ENCODE measurements at places on chromosomes 13 and 19.

GRCh38 chr13:32426191-32426989, 1.5 kb downstream of the N4BP2L1 start:
- peak; percentile 15 for DNase-seq

DNA sequence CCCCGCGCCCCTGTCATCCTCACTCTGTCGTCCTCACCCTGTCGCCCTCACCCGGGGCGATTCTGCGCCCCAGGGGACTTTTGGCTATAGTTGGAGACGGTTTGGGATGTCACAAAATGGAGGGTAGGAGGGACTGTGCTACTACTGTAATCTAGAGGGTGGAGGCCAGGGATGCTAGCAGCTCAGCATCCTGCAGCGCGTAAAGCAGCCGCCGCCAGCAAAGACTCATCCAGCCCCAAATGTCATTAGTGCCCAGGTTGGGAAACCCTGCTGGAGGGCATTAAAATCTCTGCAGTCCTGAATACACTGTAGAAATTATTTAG, 362 bp downstream of the ZNF557 start:
- DNase-seq = no peak

GRCh38 chr13:53054569-53054968, 26.0 kb downstream of the OLFM4 start:
- no peak for DNase-seq

DNA sequence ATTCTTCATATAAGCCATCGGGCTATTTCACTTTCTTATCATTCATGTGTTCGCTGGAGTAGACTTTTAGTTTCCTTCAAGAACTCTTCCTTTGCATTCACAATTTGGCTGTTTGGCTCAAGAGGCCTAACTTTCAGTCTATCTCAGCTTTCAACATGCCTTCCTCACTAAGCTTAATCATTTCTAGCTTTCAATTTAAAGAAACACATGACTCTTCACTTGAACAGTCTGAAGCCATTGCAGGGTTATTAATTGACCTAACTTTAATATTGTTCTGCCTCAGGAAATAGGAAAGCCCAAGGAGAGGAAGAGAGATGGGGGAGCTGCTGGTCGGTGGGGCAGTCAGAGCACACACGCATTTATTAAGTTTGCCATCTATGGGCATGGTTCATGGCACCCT, 158.1 kb downstream of the SUCLA2 start:
- no peak for DNase-seq

DNA sequence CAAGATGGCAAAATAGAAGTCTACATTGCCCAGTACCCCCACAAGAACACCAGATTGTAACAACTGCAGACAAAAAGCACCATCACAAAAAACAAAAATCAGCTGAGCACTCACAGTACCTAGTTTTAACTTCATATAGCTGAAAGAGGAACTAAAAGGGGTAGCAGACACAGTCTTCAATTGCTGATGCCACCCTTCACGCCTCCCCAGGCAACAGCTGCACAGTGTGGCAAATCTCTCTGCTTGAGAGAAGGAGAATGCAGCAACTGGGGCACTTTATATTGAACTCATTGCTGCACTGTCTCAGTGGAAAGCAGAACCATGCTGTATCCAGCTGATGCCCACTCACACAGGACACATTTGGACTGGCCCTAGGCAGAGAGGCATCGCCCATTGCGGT, 2714.5 kb upstream of the PCDH20 start:
- no peak for DNase-seq
